ENCODE measurements at places on chromosomes 3 and 15.

- DNase-seq, result no peak
These were observed 6.0 kb downstream of the RAB27A start for GRCh38 chr15:55283379-55284147.

GRCh38 chr3:140434261-140434905 lies 243.5 kb upstream of the TRIM42 start:
- DNase-seq, result no peak

DNA sequence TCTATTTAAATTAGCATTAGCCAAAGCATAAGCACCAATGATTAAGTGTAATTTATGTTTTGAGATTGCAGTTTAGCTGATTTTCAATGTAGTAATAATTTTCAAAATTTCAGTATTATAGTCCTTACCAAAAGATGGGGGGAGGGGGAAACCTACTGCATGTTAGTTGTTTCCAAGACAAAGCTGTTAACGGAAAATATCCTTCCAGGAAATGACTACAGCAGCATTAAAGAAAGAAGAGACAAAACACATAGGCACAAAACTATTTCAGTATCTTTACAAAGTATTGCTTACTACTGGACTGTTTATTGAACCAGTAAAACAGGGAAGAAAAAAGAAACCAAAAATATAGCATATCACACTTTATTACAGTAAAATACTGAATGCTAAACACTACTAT lies 10.5 kb downstream of the BNIP2 start:
- no peak for DNase-seq

DNA sequence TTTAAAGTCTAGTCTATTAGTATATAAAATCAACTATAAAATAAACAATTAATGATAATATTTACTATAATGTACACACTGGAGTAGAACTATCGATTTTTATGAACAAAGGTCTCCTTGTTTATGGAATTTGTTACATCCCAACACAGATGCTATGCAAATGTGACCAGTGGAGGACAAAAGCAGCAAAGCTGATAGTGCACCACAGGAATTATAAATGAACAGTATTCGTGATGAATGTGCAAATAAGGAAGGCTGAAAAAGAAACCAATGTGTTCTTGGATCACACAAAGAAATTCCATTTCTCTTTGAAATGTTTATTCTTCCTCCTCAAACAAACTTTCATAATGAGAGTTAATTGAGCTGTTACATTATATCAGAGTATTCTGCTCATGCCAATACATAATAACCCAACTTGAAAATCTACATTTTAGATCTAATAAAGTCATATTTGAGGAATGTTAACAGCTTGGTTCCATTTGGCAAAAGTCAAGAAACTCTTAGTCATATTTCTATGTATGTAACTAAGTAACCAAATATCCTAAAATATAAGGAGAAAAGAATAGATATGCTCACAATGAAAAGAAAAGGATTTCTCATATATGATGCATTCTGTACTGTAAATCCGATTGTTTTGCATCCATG lies 79.3 kb downstream of the NEK10 start:
- DNase-seq, result no peak

DNA sequence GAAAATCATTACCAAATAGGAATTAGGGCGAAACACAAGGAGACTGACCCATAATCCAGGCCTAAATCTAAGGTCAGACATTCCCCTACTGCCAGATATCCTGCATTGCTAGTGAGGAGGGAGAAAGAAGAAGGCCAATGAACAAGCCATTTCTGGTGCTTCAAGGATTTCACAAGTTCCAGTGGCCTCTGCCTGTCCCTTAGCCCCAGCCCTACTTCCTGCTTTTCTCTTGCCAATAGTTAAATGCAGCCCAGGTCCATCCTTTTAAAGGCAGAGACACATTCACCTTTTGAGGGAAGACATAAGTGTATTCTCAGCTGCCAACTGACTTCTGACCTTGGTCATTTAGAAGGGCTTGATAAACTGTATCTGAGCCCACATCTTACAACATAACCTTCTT lies 135.8 kb downstream of the ZNF621 start:
- no peak for DNase-seq

GRCh38 chr3:197305854-197306253 lies 7.4 kb upstream of the DLG1 start:
- no peak for DNase-seq

DNA sequence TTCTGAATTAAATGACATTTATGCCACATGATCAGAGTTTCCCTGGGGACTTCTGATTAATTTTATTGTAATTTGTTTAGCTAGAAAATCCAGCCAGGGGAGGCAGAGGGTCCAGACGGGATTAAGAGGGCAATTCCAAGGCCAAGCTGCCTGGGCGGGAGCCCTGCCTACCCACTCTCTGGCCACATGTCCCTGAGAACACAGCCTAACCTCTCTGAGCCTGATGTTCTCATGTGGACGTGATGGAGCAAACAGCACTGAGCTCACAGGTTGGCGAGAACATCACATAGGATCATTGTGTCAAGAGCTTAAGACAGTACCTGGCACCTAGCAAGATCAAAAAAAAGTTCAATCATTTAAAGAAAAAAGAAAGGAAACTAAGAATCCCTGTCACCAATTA lies 1.0 kb downstream of the LRRC2 start:
- DNase-seq, result no peak

DNA sequence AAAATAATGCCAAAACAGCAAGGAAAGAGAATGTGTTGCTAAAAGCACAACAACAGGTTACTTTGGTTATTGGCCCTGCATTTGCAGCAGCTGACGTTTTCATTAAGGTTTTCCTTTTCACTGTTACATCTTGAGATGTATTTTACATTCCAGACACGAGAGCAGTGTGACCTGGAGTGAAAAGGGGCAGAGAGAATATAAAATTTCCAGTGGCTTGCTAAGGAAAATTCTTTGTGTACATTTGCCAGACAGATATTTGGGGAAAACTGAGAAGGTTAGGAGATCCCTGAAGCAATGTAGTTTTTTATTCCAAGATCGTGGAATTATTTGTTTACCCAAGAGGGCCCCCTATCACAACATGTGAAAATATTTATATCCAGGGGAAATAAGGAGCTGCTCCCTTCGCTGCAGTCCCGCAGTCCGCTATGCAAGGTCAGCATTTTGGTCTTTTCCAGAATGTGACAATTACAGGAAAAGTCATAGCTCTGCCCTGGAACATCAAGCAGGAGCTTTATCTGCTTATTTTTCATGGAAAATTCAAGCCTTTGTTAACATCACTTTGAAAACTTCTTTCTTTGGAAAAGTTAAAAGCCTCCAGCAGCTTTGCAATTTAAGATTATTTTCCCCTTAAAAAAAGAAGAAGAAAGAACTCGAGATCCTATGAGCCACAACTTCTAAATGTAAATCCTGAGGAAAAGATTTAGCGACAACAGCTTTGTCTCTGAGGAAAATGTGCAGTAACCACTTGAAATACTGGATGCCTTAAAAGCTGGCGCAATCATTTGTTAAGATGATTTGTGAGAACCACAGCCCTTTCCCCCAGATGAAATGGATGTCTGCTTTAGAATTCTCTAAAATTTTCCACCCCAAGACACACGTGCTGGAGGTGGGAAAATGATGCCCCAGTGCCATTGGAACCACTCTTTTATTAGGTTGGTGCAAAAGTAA lies 256.4 kb upstream of the TPM1 start:
- no peak for DNase-seq

Data from D721Med (cell line).